Activated T-cell treated with anti-CD3 and anti-CD28 coated beads, Interleukin-2, amount 50 U/mL, for 72 hours (primary cell): ENCODE measurements at places on chromosomes 1 and 21. TPM values are rescaled to one million over a fixed set of nuclear protein-coding genes. Genes with fewer than 3 reads are reported as not detected.

DNA sequence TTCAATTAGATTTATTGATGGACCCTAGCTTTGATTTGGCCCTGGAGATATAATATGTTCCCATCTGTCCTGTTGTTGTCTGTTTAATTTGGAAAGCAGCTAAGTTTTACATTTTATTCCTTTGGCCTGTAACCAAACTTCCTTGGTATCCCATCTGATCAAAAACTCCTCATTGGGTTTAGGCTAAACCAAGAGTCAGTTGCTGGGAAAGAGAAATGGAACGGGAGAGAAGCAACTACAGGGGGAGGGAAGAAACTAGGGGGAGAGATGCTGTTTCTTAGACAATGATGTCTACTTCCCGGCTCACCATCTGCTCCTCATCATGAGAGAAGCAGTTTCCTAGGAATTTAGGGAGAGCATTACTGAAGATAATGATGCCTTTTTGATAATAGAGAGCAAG, 141.8 kb downstream of the SYT2 start:
- H3K27me3 ChIP-seq: no peaks in the 10 kb centered on the region
- H3K4me3 ChIP-seq: no peak overlapping the region
- no peak overlapping the region for H3K27ac ChIP-seq
- H3K4me1 ChIP-seq: peaks cover 11% of the 10 kb centered on the region

DNA sequence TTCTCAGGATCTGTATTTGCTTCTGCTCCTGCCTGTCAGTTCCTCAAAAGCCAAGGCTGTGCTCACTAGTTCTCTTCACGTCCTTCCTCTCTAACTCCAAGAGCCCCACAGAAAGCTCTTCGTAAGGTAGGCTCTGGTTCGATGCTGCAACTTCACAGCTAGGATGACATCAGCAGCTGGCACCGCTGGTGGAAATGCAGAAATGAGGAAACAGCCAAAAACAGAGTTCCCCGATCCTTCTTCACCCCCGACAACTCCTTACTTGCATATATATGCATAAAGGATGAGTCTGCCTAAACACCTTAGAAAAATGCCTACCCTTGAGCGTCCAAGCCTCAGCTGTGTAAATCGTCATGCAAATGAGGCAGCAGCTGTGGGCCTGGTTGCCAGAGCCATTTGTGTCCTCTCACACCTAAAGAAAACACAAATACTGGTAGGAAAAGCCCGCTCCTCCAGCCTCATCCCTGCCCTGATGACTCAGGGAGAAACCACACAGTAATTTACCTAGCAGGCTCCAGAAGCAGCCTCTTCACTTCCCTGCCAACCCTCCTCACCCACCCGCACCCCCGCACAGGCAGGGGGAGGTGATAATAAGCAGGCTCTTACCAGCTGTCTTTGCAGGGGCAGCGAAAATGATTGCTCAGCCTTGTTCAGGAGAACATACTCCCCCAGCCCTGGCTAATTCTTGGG, 28.2 kb downstream of the BATF3 start:
- H3K4me1 ChIP-seq: peaks cover 51% of the 10 kb centered on the region
- peak overlapping the region; percentile 30 for H3K4me3 ChIP-seq
- no peaks in the 10 kb centered on the region for H3K36me3 ChIP-seq
- peaks cover 36% of the 10 kb centered on the region for H3K27me3 ChIP-seq
- no peak for DNase-seq

DNA sequence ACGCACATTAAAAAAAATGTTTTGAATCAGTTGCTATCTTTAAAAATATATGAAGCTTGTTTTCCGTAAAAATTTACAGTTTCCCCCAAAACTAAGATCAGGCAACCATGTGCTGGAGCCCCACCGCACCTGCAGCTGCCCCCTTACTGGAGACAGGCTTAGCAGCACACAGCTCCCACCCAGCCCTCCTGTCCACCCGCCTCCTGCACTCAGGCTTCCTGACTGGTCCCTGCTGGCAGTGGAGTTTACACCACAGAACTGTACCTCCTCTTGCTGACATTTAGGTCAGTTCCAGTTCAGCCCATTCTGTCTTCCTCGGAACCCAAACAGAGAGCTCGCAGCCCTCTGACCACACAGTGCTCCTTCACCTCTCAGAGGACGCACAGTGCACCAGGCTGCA, 2.1 kb downstream of the GPR161 start:
- H3K27ac ChIP-seq: no peak overlapping the region
- H3K27me3 ChIP-seq: peaks cover 64% of the 10 kb centered on the region
- peaks cover 33% of the 10 kb centered on the region for H3K4me1 ChIP-seq
- H3K4me3 ChIP-seq: peak overlapping the region; percentile 80

- peak overlapping the region; percentile 21 for H3K27ac ChIP-seq
- H3K4me3 ChIP-seq: peak overlapping the region; percentile 84
- no peaks in the 10 kb centered on the region for H3K36me3 ChIP-seq
- DNase-seq: no peak
- H3K4me1 ChIP-seq: peaks cover 37% of the 10 kb centered on the region
Observed at GRCh38 chr1:246506367-246506673, 759 bp downstream of the SMYD3 start.

DNA sequence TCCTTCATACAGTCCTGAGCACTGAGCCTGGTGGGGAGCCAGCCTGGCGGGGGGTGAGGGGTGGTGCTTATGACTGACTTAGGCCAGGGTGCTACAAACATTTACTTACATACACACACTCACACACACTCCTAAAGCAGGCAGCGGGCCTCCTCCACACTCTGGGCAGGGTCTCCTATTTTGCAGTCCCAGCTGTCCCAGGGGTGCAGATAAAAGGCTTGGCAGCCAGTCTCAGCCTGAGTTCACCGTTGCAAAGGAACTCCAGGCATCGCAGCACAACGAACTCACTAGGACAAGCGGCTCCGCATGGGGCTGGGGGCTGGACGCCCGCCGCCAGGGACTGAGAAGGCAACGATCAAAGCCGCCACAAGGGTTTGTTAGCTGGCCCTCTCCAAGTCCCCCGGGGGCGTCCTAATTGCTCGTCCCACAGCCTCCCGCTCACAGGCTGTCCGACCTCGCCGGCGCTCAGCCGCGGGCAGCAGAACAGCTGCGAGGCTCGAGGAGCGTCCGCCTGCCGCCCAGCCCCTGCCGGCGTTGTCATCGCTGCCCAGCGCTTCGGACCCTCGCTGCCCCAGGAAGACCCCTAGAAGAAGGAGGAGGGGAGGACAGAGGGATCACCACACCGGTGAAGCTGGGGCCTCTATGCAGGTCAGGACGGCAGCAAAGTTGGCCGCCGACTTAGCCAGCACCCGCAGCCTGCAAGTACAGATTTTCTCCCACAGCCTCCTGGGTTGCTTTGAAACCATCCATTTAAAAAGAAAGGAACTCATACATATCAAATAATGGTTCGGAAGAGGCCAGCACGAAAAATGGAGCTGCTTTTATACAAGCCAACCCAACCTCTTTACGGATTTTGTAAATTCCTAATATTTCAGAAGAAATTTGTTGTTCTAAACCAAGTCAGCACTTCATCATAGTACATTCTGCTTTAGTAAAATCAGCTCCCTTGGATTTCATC, 6.2 kb downstream of the BARHL2 start:
- DNase-seq: no peak
- no peak overlapping the region for H3K4me3 ChIP-seq
- peaks cover 98% of the 10 kb centered on the region for H3K27me3 ChIP-seq
- H3K4me1 ChIP-seq: peaks cover 24% of the 10 kb centered on the region
- no peak overlapping the region for H3K27ac ChIP-seq
- H3K36me3 ChIP-seq: peaks cover 2% of the 10 kb centered on the region

KMO gene
- total RNA-seq: 0.21 TPM

LGR6 gene
- total RNA-seq: 0.22 TPM

DNA sequence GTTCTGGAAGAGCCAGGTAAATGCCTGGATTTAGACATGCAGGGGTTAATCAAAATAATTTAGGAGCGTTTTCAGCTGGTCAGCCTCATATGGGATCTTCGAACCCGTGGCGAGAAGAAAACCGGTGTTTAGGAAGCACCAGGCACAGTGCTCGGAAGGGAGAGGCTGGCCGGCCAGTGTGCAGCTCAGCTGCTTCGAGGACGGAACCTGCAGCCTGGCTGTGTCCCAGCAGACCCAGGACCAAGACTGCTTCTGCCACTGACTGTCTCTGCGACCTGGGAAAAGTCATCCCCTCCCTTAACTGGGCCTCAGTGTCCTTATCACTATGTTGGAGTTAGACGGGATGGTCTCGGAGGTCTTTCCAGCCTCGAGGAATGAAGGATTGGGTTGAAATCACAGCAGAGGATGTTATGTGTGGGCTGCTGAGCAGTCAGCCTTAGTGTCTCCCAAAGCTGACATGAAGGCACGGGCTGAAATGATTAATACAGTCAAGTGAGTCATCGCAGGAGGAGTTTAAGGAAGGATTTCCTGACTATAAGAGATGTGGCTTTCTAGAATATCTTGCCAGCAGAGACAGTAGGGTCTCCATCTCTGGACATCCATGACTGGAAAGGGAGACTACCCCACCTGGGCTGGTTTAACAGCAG, 20.8 kb downstream of the PPFIA4 start:
- no peak for DNase-seq
- no peak overlapping the region for H3K27ac ChIP-seq
- no peak overlapping the region for H3K4me3 ChIP-seq
- H3K4me1 ChIP-seq: no peaks in the 10 kb centered on the region
- no peaks in the 10 kb centered on the region for H3K36me3 ChIP-seq

- no peaks in the 10 kb centered on the region for H3K27me3 ChIP-seq
- H3K36me3 ChIP-seq: peaks cover 9% of the 10 kb centered on the region
- H3K4me3 ChIP-seq: peak overlapping the region; percentile 70
Observed at GRCh38 chr1:12434174-12434573, 183.8 kb downstream of the DHRS3 start.

KCNN3 gene
- total RNA-seq: 0.42 TPM

DNA sequence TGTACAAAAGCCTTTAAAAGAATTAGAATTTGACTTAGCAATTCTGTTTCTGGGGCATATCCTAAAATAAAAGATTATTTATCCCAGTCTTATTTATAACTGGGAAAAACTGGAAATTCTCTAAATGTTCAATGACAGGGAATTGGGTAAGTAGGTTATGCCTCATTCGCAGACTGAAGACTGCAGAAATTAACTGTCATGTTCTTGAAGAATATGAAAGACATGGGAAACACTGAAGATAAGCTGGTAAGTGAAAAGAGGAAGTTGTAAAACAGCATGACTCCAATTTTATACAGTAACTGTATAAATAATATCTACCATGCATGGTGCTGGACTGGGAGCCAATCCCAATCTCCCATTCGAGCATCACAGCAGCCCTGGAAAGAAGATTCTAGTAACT, 50.6 kb upstream of the SLC2A1 start:
- no peaks in the 10 kb centered on the region for H3K27me3 ChIP-seq
- no peak overlapping the region for H3K4me3 ChIP-seq
- no peak for DNase-seq
- H3K4me1 ChIP-seq: no peaks in the 10 kb centered on the region
- H3K27ac ChIP-seq: no peak overlapping the region

DNA sequence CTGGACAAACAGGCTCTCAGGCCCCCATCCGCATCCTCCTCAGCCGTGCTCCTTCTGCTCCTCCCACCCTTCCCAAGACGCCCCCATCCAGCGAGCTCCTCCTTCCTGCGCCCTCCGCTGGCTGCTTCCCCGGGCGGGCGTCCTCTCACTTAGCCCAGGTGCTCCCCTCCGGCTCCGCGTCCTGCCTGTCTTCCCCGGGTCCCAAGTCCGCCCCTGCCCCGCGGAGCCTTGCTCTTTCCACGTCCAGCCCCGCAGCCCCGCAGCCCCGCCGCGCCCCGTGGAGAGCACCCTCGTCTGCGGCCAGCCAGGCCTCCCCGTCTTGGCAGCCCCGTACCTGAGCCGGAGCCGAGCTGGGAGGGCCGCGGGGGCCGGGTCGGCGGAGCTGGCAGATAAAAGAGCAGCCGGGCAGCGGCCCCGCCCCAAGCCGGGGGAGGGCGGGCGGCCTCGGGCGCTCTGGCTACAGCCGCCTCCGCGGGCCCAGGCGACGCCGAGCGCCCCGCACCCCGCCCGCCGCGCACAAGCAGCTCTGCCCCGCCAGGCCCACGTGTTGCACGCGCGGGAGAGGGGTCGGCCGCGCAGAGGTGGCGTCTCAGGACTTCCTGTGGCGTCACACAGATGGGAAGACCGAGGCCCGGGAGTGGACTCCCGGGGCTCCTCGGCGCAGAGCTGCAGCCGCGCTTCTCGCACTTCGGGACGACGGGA, at the start of gene PAQR7:
PAQR7 (minus strand) TSS at position 555 of the 702 bp plus-strand sequence. CDS start 11,869 bp downstream, outside the sequence.
- H3K4me3 ChIP-seq: peak within 1 kb of the TSS; percentile 87
- no peaks in the 10 kb centered on the region for H3K36me3 ChIP-seq
- peaks cover 10% of the 10 kb centered on the region for H3K27me3 ChIP-seq
- H3K27ac ChIP-seq: peak within 1 kb of the TSS; percentile 46

SPATA6 gene
- total RNA-seq: 5.7 TPM

GRCh38 chr1:57576756-57577155, 152.9 kb upstream of the DAB1 start:
- H3K4me3 ChIP-seq: no peak overlapping the region
- no peak for DNase-seq
- no peaks in the 10 kb centered on the region for H3K36me3 ChIP-seq
- no peaks in the 10 kb centered on the region for H3K27me3 ChIP-seq

DNA sequence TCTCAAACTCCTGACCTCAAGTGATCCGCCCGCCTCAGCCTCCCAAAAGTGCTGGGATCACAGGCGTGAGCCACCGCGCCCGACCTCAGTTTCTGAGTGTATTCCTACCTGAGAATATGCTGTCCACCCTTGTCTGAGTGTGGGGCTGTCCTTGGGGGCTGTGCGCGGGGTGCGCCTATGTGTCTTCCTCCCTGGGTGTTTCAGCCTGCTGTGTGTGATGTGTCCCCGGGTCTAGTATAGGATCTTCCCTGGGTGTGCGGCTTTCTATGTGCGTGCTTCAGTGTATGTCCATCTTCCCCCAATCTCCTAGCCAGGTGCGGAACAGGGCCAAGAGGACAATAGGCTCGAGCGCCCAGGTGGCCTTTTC, 8.3 kb upstream of the ID3 start:
- peaks cover 26% of the 10 kb centered on the region for H3K4me1 ChIP-seq
- no peak overlapping the region for H3K27ac ChIP-seq
- H3K27me3 ChIP-seq: peaks cover 24% of the 10 kb centered on the region
- no peaks in the 10 kb centered on the region for H3K36me3 ChIP-seq
- no peak for DNase-seq

IPO13 gene
- total RNA-seq: 27.3 TPM

GRCh38 chr1:116472431-116472961, 98.3 kb downstream of the CD58 start:
- H3K27ac ChIP-seq: no peak overlapping the region
- H3K4me3 ChIP-seq: no peak overlapping the region
- no peaks in the 10 kb centered on the region for H3K4me1 ChIP-seq
- H3K36me3 ChIP-seq: no peaks in the 10 kb centered on the region
- no peaks in the 10 kb centered on the region for H3K27me3 ChIP-seq

GRCh38 chr1:243390162-243390791, 134.4 kb downstream of the SDCCAG8 start:
- no peaks in the 10 kb centered on the region for H3K27me3 ChIP-seq
- peak; percentile 16 for DNase-seq
- no peaks in the 10 kb centered on the region for H3K36me3 ChIP-seq

GRCh38 chr1:246215510-246215903, 291.6 kb downstream of the SMYD3 start:
- no peak for DNase-seq
- H3K27me3 ChIP-seq: no peaks in the 10 kb centered on the region
- no peaks in the 10 kb centered on the region for H3K36me3 ChIP-seq
- no peak overlapping the region for H3K27ac ChIP-seq

- no peaks in the 10 kb centered on the region for H3K4me1 ChIP-seq
- H3K4me3 ChIP-seq: no peak overlapping the region
- H3K36me3 ChIP-seq: peaks cover 6% of the 10 kb centered on the region
- DNase-seq: no peak
- H3K27ac ChIP-seq: peak overlapping the region; percentile 22
Observed at GRCh38 chr1:246773213-246773641, 49.0 kb downstream of the SCCPDH start.
